Stimulated activated CD8-positive, alpha-beta memory T cell treated with anti-CD3 and anti-CD28 coated beads, Interleukin-7, amount 100 ng/mL, for 4 hours (primary cell): ENCODE measurements at places on chromosomes 3 and 15.

DNA sequence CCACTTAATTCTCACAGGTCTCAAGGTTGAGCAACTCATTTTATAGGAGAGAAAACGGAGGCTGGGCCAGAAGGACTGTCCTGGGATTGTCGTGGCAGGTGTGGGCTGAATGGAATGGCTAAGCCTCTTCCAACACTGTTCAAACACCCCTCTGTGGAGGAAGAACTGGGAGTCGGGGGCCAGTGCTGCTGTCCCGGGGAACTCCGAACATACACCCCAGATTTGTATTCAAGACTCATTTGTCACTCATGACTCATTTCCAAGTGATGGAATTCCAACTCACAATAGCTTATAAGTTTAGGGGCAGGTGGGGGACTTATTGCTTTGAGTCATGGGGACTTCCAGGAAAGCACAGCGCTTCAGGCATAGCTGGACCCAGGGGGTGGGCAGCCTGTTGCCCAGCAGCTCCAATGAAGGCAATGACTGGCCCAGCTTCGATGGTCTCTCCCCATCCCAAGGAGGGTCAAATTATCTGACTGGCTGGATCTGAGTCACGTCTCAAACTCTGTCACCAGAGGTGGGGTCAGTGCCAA is 72.5 kb downstream of the TM2D3 start:
- DNase-seq = no peak

- DNase-seq = no peak
Observed at GRCh38 chr3:56219894-56220805, 248.1 kb downstream of the ERC2 start.

DNA sequence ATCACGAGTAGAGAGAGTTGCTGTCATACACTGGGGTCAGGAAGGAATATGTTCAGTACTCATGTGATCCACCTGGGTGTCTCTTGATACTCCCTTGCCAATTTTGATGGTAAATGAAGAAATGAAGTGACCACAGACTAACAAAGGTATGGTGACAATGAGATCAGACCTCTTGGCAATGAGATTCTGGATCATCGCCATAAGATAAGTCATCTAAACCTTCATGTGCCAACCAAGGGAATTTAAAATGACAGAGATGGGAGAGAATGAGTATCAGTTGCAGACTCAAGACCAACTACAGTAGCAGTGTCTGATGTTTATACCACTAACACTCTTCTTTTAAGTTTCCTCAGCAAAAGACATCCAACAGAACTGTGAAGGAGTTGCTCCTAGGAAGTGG is 601.0 kb downstream of the MECOM start:
- DNase-seq = no peak

- DNase-seq = no peak
Observed at GRCh38 chr15:55879181-55879580, 114.2 kb downstream of the NEDD4 start.

- DNase-seq = no peak
Observed at GRCh38 chr15:34783431-34783830, 11.9 kb downstream of the ACTC1 start.

GRCh38 chr3:126782536-126782935 is 78.5 kb downstream of the CHCHD6 start:
- DNase-seq = no peak
